ENCODE measurements at places on chromosomes 4 and X.

DNA sequence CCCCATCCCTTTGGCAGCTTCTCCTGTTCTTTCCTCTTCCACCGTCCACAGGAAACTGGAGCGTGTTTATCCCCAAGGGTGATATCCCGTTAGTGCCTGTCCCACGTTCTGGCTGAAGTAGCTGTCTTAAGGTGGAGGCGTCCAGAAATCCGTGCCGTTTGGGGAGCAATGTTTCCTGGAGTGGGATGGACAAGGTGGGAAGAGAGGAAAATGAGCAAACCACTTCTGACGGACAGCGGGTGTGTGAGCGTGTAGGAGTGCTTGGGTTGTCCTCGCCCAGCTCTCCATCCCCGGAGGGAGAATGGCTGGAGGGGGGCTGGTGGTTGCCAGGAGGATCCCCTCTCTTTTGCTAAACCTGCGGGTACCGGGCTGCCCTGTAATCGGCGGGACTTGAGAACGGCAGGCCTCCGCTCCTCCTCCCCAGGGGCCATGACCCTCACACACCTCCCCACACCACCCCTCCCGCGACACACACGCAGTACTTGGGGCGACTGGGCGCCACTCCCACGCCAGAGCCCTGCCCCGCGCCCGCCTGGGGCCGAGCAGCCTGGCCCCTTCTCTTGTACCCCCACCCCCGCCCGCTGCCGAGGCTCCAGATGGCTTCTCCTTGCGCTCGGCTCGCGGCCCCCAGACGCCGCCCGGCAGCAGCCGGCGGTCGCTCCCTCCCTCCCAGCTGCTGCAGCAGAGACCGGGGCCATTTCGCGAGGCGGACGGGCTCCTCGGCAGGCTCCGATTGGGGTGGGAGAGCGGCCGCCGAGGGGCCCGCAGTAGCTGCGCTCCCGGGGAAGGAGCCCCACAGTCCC lies 13.9 kb upstream of the PRDM8 start:
- DNase-seq = peak; percentile 62

DNA sequence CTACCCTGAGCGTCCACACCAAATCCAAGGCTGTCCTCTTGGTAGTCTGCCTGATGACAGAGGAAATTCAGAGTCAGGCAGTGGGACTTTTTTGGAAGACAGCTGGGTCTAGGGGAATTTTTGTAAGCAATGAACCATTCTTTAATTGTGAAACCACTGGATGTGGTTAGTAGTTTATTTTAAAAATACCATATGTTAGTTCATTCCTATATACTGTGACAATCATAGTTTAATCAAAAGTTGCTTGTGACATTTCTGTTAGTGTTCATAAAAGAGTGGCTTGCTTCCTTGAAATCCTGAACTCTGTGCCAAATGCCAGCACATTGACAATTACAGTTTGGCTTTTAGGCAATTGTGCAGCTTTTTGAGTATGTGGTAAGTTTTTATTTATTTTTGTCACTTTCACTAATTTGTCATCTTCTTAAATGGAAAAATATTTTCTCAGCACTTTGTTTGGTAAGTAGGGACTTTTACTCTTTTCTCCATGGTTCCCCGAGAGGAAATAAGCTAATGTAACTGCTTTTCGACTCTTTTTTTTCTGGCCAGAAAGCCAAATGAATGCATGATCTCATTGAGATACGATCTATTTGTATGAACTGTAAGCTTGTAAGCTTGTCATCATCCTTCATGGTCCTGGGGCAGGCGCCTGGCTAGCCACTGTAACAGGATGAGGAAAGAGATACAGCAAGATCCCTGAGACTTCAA lies 72.6 kb upstream of the SLC4A4 start:
- DNase-seq = peak; percentile 65

DNA sequence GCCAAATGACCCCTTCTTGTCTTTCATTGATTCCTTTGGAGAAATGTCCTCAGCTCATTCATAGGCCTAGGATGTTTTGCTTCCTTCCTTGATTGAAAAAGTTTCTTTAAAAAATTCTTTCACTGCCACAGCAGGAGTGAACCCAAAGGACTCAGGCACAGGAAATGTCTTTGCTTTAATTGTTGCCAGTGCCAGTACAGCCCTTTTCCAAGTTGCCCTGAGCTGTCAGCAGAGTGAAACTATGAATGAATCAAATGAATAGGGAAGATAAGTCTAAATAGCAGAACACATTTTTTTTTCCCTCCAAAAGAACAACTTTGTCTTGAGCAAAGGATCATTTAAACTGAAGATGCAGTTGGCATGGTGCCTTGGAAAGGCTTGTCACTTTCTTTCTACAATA lies 63.8 kb upstream of the SLC4A4 start:
- no peak for DNase-seq

DNA sequence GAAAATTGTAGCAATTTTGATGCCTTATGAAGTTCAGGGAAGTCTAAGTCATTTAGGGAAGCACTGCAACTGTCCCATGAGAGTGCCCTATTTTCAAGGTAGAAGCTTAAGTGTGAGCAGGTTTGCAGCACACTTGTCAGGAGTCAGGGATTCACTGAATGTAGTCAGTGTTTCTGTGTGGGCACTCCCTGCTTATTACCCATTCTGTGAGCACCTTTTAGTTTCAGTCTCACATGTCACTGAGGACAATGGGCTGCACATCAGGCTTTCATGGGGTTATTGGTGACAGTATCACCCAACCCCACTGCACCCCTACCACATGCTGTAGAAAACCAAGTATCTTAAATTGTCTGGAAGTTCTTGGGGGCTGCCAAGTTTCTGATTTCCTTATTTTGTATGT lies 2.9 kb upstream of the CCNG2 start:
- DNase-seq = no peak

DNA sequence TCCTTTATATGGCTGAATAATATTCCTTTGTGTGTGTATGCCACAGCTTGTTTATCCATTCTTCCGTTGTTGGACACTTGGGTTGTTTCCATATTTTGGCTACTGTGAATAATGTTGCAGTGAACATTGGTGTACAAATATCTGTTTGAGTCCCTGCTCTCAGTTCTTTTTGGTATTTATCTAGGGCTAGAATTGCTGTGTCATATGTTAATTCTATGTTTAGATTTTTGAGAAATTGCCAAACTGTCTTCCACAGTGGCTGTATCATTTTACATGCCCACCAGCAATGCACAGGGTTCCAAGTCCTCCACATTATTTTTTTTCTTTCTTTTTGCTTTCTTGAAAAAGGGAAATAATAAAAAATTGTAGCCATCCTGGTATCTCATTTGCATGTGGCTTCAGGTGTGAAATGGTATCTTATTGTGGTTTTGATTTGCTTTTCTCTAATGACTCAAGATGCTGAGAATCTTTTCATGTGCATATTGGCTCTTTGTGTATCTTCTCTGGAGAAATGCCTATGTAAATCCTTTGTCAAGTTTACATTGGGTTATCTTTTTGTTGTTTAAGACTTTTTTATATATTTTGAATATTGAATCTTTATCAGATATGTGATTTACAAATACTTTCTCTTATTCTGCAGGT lies 129.7 kb downstream of the RAPGEF2 start:
- DNase-seq = no peak

DNA sequence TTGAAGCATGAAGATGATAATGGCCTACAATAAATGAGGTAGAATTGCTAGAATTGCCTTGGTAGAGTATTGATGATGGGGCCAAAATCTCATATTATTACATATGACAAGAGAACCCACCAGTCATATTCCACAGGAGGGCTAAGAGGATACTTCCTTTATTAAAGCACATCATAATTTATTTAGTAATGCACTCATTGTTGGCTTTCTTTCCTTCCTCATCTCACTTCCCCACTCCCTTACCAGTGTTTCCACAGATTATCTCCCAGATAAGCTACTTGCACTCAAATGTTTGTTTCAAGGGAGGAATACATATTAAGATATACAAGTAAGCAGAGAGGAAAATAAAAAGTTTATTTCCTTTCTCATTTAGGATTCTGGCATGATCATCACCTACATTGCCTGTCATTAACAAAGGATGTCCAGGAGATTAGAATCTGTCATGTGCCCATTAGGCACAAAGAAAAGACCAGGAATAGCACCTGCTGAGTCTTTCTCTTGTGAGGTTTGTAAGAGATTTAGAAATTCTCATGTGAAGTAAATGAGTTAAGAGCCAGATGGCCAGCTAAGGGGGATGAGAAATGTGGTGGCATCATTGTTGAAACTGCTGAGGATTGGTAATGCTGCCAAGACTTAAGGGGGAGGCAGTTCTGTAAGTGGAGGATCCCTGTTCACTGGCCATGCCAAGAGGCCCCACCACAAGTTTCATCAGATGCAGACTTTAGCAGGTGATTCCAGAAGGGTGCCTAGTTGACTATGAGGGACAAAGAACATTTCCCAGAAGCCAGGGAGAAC lies 52.4 kb upstream of the PRDM8 start:
- no peak for DNase-seq

DNA sequence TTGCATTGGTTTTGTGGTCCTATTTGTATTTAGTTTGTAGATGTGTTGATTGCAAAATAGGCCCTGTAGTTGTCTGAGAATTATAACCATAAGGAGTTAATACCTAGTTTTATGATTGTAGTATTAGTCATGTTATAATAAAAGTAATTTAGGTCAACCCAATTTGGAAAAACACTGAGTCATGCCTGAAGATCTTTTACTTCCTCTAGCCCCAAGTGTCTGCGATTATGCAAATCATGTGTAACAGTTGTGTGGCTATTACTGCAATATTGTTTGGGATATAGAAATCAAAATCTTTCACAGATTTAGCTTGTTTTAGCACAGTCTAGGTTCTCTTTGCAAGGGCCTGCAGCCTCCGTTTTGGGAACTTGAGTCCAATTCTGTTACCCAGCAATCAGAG lies 12.6 kb downstream of the SRD5A3 start:
- DNase-seq = peak; percentile 84

- DNase-seq = no peak
Measured at GRCh38 chrX:33447285-33447684, 235.9 kb upstream of the DMD start.

- no peak for DNase-seq
Measured at GRCh38 chr4:112120021-112120420, 25.2 kb upstream of the FAM241A start.

DNA sequence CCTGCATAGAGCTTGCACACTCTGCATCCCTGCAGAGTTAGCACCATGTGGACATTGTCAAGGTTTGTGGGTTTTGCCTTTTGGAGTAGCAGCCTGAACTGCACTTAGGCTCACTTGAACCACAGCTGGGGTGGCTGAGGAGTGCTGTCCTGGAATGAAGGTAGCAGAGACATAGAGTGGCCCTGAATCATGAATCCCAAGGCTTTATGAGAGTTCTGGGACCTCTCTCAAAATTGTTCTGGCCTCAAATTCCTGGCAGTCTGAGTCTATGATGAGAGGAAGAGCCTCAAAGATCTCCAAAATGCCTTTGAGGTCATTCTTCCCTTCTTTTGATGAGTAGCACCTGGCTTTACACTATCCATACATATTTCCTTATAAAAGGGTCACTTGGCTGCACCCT lies 37.1 kb upstream of the ADH1C start:
- peak; percentile 15 for DNase-seq
